NCI-H1417 (cell line): ENCODE measurements at places on chromosomes 2 and 18.
A peak's percentile ranks its signal among the peaks of the same experiment; 100 is the strongest.

DNA sequence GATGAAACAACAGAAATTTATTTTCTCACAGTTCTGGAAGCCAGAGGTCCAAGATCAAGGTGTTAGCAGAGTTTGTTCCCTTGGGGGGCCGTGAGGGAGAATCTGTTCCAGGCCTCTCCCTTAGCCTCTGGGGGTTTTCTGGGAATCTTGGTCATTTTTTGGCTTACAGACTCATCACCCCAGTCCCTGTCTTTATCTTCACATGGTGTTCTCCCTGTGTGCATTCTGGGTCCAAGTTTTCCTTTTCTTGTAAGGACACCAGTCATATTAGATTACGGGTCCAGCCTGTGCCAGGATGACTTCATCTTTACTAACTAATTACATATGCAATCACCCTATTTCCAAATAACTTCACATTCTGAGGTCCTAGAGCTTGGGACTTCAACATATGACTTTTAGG is 292.5 kb upstream of the TRIB2 start:
- DNase-seq, result no peak

- no peak for DNase-seq
Measured at GRCh38 chr2:33620-34019, 12.7 kb downstream of the FAM110C start.

DNA sequence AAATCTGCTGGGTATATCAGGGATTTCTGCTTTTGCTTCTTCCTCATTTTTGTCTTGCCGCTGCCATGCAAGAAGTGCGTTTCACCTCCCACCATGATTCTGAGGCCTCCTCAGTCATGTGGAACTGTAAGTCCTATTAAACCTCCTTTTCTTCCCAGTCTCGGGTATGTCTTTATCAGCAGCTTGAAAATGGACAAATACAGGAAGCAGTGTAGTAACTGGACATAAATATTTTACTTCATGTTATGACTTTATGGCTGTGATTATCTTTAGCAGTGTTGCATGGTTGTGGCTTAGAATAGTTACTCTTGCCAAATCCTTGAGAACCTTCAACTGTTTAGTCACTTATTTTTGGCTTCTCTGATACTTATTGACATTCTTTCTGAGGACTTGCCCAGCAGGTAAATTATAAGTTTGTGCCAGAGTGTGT is 66.2 kb upstream of the DLX2 start:
- DNase-seq, result no peak

DNA sequence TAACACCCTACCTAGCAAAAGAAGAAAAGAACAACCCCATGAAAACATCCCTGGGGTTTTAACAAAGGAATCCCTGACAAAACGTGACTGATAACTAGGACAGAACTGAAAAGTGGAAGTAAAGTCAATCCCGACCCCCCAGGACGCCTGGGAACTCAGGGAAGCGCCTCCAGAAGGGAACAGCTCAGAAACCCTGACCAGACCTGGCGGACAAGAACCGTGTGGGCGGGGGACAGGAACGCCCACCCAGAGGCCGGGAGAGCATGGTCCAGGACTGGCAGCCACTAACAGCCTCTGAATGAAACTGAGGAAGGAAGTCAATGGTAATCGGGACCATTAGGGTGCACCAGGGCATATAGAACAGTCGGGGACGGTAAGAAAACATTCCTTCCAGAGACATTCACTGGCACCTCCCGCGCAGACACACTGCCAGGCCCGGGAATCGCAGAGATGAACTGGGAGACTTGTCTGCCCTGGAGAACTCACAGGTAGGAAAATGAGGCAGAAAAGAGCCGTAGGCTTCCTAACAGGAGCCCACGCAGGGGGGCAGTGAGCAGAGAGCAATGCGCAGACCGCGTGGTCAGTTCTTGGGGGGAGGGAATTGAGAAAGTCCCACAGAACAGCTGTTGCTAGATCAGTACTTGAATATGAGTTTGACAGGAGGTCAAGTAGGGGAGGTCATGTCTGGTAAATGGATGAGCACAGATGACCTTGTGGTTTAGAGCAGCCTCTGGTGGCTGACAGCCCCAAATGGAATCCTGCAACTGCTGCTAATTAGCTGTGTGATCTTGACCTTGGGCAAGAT is 1.3 kb upstream of the TBC1D8 start:
- DNase-seq, result no peak

- no peak for DNase-seq
Measured at GRCh38 chr2:232955856-232956255, 57.2 kb downstream of the NGEF start.

DNA sequence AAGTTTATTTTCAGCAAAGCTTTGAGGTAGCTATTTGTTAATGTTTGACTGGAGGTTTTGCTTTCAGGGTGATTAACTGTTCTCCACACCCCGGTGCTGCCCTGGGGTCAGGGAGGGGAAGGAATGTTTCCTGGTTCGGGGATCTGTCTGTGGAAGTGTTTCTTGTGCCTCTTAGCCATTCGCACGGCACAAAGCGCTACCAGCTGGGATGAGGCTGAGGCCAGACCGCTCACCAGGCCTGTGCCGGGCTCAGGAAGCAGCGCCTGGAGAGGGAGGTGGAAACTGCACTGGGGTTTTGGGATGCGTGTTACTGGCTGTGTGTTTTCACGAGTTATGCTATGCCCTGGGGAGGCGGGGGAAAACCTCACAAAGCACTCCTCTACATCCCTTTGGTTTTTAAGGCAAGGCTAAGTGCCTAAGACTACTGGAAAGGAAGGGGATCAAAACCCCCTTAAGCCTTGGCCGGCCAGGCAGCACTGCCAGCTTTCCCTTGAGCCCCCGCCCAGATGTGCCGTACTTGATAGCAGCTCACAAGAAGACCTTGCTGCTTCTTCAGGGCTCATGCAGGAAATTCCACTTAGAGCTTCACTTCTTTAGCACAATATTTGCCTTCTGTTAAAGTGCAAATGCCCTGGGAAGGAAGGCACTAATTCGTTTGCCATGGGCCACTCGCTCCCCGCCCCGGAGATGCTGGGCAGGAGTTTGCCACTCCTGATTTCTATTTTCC is 65.7 kb upstream of the CNGA3 start:
- DNase-seq, result no peak

- DNase-seq, result peak; percentile 82
Measured at GRCh38 chr2:20650393-20650876, 463 bp downstream of the HS1BP3 start.

- DNase-seq, result no peak
Measured at GRCh38 chr2:201319511-201319910, 37.6 kb downstream of the FLACC1 start.

GRCh38 chr18:36850527-36851201 is 21.7 kb downstream of the KIAA1328 start:
- DNase-seq, result no peak

DNA sequence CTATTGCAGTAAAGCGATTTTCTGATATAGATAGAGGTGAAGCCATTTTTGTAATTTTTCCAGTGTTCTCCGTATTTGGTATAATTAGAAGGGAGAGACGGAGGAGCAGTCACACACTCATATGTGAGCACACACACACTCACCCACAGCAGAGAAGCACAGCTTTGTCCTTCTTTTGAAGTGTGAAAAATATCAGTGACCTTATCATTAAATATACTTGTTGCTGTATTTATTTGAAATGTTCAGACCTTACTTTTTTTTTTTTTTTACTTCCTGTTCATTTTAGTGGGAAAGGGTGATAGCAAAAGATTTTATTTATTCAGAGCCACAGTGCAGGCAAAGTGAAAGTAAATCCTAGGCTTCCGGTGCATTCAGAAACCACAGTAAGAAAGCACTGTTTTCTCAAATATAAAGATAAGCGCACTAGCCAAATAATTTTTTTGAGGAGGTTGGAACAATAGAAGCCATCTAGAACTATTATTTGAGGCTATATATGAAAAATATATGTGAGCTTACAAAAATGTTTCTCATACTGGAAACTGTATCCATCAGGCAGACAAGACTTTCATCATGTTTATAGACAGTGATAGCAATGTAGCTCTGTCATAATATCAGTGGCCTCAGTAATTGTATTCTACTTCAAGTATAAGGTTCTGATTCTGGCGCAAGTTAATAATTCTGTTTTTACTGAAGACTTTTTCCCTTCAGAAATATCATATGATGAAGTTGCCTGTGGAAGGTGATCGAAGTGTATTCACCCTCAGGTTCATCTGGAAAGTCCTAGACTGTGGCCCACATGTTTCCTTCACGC is 37.2 kb downstream of the TSHZ1 start:
- peak; percentile 87 for DNase-seq

DNA sequence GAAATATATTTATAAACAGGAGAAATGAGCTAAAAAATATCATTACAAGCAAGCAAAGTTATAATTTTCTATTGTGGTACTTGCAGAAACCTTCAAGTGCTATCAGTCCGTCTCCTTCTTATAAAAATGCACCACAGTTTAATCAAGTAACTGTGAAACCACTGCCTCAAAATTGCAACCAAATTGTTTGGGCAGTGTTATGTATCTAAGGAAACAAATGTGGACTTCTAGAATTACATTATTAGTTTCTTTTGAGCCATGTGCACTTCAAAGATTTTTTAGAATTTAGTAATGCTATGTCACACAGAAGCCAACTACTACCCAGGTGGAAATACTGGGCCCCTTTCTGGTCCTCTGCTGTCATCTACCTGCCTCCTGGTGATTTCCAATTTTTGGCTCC is 495.6 kb downstream of the NYAP2 start:
- DNase-seq, result no peak

DNA sequence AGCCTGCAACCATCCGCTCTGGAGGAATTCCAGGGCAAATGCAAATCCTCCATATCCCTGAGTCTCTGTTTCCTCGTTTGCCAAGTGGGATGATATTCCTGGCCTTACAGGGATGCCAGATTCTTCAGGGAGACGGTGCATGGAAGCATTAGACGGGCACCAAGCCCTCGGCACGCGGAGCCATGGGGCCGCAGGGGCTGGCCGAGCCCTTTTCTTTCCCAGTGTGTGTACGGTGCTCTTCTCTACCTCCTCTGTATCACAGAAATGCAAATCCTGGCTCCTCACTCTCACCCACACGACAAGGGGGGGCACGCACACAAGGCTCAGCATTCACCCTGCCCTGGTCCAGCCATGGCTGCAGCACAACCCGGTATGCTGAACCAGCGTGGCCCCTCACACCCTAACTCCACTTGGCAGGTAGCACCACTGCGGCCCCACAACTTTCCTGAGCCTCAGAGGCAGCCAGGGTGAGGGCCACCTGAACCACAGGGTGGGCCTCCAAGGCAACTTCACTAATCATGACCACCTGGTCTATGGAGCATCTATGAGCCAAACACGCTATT is 64.1 kb upstream of the SALL3 start:
- no peak for DNase-seq

GRCh38 chr2:44952143-44952805 is 10.8 kb downstream of the SIX3 start:
- no peak for DNase-seq

DNA sequence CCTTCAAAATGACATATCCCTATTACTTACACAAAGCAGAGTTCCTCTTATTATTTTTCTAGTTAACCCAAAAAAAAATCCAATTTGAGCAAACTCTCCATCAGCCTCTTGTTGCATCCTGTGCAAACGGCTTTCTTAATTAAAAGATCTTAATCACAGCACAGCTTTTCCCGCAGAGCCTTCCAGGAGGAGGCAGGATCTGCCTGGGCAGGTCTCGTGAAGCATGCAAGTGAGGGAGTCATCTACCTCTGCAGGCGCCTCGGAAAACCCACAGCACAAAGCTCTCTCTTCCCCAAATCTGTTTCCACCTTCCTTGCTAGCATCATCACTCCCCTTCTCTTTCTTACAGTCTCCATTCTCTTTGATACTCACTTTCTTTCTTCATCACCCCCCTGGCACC is 100.4 kb downstream of the EN1 start:
- no peak for DNase-seq

DNA sequence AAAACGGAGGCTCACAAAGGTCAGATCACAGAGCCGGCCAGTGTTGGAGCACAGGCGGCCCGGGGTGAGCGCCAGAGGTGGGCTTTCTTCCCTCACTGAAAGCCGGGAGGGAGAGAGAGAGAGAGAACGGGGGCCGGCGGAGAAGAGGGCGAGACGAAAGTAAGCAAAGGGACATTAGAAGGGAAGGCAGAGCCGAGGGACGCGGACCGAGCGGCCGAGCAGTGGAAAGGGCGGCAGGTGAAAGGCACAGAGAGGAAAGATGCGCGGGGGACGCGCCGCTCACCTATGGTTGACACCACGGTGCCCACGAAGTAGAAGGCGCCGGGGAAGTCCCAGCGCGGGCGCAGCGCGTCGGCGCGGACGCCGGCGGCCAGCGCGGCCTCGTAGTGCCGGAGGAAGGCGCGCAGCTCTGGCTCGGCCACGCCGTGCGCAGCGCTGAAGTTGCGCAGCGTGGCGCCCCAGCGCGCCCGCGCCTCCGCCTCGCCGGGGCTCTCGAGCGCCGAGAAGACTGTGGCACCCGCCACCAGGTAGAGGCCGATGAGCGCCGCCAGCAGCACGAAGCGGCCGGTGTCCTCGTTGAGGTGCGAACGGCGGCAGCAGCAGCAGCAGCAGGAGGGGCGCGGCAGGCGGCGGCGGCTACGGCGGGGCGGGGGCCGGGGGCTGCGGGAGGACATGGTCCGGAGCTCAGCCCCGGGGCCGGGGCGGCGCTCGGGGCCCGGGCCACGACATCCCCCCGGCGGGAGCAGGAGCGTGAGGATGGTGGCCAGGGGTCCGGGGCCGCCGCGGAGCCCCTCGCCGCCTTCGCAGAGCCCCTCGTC is 166.9 kb downstream of the MSH2 start:
- peak; percentile 80 for DNase-seq

DNA sequence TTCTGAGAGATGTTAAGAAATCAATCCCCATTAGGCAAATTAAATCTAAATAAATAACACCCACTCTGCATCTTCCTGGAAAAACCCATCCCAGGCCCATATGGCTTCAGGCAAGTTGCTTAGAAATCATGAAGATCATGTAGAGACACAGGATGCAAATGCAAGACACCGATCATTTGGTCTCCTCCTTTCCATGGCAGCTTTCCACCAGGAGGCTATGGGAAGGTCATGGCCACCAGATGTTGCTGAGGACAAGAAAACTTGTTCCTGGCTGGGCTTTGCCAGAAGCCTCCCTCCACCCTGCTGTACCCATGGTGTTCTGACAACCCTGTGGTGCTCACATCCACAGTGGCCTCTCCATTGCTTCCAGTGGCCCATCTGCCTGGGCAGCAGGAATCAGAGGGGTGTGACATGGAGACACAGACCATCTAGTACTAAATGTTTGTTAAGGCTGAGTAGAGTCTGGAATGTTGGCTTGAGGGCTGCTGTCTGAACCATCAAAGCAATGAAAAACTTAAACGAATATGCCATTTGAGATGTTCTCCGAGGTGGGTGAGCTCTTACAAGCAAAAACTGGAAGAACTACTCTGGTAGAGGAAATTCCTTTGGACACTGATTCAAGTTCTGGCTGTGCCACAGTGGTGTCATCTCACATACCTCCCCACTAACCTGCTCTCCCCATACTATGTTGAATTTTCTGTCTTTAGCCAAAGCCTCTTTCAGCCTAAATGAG is 293.2 kb downstream of the TNS1 start:
- no peak for DNase-seq

- DNase-seq, result no peak
Measured at GRCh38 chr2:71453404-71454220, at the start of gene DYSF. Gene DYSF (plus strand): TSS chr2:71453561.

GRCh38 chr18:25516747-25517498 is 165.0 kb upstream of the ZNF521 start:
- peak; percentile 61 for DNase-seq
